ENCODE measurements at places on chromosomes 3 and 15.

DNA sequence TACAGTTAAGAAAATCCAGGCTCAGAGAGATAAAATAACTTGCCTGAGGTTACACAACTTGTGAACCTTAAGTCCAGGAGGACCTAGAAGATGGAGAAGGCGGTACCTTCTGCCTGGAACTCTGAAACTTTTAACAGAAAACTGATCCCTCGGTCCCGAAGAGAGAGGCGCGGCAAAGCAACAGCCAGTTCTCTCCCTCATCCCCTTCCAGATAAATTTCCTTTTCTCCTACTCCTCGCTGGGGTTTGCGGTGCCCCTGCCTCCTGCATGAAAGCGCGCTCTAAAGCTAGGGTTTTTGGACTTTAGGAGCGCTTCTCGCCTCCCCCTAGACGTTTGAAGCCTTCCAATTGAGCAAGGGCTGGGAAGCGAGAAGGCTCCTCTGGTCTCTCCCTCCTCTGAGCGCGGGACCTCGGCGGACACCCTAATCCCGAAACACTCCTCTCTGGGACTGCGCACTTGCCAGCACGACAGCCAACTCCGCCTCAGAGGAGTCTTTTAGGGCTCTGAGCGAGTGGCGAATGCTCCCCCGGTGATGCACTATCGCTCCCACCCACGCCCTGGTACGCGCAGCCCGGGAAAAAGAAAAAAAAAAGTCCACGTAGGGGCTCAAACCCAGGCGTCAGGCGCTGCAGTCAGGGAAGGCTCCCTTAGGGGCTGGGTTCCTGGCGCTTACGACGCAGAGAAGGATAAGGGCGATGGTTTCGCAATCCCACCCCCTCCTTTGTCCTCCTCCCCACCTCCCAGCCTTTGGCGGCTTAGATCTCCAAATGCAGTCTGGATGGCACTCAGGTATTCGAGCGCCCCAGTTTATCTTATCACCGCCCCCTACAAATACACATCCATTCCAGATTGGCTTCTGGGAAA is 7.9 kb upstream of the EOMES start:
- DNase-seq, result no peak

GRCh38 chr15:50135031-50135551 is 16.1 kb upstream of the ATP8B4 start:
- DNase-seq, result no peak

DNA sequence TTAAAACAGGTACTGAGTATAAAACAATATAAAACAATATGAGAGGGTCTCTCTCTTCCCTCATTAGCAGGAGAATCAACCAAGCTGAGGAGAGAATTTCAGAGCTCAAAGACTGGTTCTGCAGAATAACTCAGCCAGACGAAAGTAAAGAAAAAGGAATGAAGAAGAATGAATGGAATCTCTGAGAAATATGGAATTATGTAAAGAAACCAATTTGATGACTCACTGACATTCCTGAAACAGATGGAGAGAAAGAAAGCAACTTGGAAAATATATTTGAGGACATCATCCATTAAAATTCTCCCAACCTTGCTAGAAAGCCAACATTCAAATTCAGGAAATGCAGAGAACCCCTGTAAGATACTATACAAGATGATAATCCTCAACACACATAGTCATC is 630.9 kb downstream of the PYDC2 start:
- DNase-seq, result no peak

GRCh38 chr15:35141743-35142471 is 56.8 kb upstream of the NANOGP8 start:
- DNase-seq, result no peak

- DNase-seq, result no peak
Observed at GRCh38 chr15:49122541-49123062, 32.8 kb downstream of the COPS2 start.

GRCh38 chr3:73618461-73618860 is 6.3 kb downstream of the PDZRN3 start:
- no peak for DNase-seq

DNA sequence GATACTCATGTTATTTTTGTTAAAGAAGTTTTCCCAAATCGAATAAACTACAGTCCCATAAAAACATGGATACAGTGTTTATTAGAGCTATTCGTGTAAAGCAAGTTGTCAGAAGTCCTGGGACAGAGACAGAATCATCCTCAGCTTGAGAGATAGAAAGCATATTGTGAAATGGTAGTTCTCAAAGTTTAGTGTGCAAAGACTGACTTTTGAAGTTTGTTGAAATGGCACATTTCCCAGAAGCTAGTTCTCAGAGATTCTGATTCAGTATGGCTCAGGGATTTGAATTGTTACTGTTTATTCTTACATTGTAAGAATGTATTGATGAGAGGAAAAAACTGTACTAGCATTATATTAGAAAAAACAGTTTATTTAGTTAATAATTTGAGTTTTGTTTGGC is 22.1 kb downstream of the GABRR3 start:
- no peak for DNase-seq

DNA sequence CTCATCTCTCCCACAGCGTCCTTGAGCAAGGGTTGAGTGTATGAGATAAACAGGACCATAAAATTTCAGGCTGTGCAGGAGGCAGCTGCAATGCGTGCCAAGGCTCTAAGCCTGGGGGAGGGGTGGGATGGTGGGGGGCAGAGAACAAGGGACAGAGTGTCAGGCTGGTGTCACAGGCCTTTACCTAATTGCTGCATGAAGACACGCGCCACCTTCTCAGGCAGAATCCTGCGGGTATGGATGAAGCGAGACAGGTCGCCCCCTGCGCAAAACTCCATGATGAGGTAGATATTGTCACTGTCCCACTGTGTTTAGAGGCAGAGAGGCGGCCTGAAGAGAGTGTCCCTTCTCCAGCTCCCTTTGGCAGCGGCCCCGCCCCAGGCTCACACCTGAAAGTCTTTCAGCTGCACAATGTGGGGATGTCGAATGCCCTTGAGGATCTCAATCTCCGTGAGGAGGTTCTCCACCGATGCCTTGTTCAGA is 1.0 kb downstream of the ULK3 start:
- peak; percentile 67 for DNase-seq

GRCh38 chr3:126881861-126882260 is 101.1 kb upstream of the PLXNA1 start:
- no peak for DNase-seq

DNA sequence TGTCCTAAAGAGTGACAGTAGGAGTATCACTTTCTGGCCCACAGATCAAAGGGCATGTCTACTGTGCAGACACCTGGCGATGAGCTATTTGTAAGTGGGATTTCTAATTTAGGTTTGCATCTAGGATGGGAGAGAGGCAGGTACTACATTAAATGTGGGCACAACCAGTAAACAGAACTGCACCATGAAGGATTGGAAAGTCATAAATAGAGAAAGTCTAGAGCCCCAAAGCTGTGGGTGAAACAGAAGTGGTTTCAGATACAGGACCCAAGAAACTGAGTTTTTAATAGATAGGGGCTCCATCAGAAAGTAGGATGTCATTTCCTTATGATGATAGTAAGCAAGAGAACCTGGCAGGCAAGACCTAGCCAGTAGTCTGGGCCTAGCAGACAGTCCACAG is 35.2 kb upstream of the SPPL2A start:
- DNase-seq, result no peak

- no peak for DNase-seq
Observed at GRCh38 chr15:36110659-36110993, 468.8 kb upstream of the CDIN1 start.

- DNase-seq, result peak; percentile 16
Observed at GRCh38 chr3:48232232-48232631, 8.7 kb upstream of the ZNF589 start.

DNA sequence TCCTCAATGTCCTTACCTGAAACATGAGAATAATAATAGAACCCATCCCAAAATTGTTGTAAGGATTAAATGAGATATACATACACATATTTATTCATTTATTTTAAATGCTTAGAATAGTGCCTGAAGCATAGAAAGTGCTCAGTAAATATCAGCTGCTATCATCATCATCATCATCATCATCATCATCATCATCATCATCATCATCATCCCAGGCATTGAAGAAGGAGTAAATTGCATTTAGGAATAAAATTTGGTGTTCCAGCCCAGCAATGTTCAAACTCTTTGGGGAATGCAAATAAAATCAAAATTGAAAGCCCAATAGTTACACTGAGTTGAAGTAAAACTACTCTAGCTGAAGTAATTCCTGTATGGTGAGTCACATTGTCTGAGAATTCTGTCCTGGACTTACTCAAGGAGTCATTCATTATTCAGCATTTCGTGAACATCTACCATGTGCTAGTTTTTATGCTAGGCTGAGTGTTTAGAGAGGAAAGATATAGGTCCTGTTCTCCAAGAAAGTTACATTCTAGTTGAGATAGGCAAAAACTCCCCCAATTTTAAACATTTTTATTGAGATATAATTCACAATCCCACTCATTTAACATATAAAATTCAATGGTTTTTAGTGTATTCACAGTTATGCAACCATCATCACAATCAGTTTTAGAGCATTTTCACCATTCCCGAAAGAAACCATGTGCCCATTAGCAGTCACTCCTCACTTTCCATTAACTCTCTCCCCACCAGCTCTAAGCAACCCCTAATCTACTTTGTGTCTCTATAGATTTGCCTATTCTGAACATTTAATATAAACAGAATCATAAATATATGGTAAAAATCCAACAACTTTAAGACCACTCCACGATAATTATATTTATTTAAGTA is 107.2 kb downstream of the FRMD5 start:
- no peak for DNase-seq

DNA sequence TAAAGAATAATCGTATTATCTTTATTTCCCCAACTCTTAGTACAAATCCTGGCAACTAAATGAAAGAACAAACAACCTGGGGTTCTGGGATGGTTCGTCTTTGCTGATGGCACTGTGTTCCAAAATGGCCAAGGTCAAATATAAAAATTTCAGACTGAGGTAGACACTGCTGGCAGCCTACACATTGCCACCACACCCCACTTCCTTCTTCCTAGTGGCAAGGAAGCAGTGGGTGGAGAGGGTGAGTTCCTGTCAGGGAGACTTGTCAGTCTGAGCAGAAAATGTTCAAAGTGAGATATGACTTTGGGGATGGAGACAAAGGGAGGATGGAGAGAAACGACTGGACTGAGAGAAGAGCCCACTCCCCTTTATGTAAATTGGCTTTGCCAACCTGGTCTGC is 69.6 kb downstream of the LMCD1 start:
- DNase-seq, result no peak

GRCh38 chr3:42387802-42388651 is 22.4 kb downstream of the LYZL4 start:
- DNase-seq, result peak; percentile 53

- no peak for DNase-seq
Observed at GRCh38 chr3:151593928-151594327, 133.1 kb upstream of the IGSF10 start.

DNA sequence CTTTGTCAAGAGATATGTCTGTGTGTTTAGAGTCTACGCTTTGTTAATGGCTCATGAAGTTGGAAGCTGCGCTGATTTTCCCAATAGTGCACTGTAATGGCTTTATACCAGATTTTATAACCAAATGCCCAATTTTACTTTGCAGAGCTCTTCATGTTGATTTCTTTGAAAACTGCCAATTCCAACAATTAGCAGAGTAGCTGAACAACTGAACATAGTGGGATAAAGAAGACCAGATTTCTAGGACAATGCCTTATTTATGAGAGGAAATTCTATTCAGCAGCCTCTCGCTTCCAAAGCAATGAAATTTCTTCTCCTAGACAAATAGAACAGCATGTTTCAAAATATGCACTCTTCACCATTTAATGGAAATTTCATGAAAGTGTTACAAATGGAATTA is 66.9 kb upstream of the PROK2 start:
- no peak for DNase-seq
